ENCODE measurements at places on chromosomes 7 and 10. TPM values are rescaled to one million over a fixed set of nuclear protein-coding genes. Genes with fewer than 3 reads are reported as not detected.
A peak's percentile ranks its signal among the peaks of the same experiment; 100 is the strongest.

The CRTAC1 gene
- total RNA-seq, result not detected

The ASAH2 gene
- 4.3 TPM for total RNA-seq

The RBP3 gene
- not detected for total RNA-seq

The AKR1C2 gene
- total RNA-seq, result not detected

The VENTX gene
- not detected for total RNA-seq

DNA sequence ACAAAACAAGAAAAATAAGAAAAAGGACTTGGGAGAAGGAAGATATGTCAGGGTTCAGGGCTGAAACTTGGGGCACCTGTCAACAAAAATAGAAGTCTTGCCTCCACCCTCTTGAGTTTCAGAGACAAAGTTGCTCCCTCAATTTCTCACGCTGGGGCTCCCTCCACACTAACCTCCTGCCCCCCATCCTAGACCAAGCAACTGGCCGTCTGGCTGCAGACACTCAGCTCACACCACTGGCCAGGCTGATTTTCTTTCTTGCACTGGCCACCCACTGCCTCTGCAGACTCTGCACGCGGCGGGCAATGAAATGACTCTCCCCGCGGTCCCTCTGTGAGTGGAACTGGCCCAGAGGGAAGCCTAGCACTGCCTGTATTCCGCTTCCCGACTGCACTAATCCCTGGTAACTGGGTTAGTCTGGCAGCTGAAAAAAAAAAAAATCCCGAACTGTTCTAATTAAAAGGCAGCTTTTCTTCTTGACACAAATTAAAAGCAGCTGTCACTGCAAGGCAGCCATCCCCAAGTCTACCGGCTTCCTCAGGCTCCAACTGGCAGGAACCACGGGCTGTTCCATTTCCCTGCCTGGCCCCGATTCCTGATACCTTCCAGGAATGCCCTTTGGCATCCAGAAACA lies 83.5 kb downstream of the SPDYE5 start:
- no peak overlapping the region for H3K27ac ChIP-seq
- H3K4me1 ChIP-seq, result no peaks in the 10 kb centered on the region
- H3K27me3 ChIP-seq, result no peaks in the 10 kb centered on the region
- no peaks in the 10 kb centered on the region for H3K36me3 ChIP-seq

GRCh38 chr7:37657816-37658215 lies 25.8 kb upstream of the GPR141 start:
- peaks cover 8% of the 10 kb centered on the region for H3K27me3 ChIP-seq
- H3K27ac ChIP-seq, result peak overlapping the region; percentile 3
- no peaks in the 10 kb centered on the region for H3K36me3 ChIP-seq
- H3K4me3 ChIP-seq, result peak overlapping the region; percentile 23
- no peak for DNase-seq

DNA sequence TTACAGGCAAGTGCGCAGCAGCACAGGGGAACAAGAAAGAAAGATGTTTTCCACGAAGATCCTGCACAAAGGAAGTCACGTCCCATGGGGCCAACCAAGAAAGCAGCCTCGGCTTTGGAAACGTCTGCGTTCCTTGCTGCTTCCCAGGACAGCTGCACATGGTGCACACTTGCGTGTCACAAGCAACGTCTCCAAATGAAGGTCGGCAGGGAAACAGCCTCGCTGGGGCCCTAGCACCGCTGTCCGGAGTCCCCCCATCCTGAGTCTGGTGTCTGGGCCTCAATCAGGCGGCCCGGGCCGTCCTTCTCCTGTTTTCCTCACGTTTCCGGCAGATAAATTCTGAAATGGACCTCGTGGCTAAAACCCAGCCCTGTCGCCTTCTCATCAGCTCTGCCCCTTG lies 206.2 kb downstream of the DIP2C start:
- no peak overlapping the region for H3K4me3 ChIP-seq
- H3K27ac ChIP-seq, result no peak overlapping the region
- H3K4me1 ChIP-seq, result peaks cover 28% of the 10 kb centered on the region

DNA sequence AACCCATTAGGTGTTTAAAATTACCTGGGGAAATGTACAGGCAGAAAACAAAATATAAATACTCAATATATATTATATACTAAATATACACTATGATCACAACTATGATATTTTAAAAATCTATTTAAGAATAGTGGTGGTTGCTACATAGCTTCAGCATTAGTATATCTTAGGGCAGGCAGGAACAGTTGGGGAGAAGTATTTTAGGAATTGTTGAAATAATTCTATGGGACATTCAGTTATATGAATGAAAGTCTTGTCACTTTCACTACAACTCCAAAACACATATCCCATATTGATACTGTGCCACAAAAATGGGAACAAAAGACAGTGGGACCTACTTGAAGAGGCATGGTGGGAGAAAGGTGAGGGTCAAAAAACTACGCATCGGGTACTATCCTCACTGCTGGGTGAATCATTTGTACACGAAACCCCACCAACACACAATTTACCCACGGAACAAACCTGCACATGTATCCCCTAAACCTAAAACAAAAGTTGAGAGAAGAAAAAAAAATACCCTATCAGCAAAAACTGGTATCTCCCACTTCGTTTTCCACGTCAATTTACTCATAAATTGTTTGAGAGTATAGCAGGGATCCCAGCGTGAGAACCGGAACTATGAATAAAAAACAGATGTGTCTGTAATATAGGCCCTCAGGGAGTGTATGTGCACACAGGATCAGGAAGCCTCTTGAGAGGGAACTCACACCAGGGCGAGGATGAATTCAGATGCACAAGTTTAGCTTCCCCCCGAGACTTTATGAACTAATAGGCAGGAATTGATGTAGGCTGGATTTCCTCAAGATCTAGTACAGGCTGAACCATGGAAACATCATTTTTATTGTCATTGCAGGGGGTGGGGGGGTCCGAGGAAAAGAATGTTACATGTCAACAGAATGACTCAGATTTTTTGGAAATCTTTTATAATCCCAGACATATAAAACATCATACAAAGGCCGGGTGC lies 16.2 kb downstream of the SLC16A12 start:
- H3K27ac ChIP-seq, result no peak overlapping the region
- no peaks in the 10 kb centered on the region for H3K36me3 ChIP-seq
- H3K4me1 ChIP-seq, result no peaks in the 10 kb centered on the region

GRCh38 chr10:107436568-107436967 lies 272.1 kb upstream of the SORCS1 start:
- H3K36me3 ChIP-seq, result no peaks in the 10 kb centered on the region
- H3K27me3 ChIP-seq, result no peaks in the 10 kb centered on the region
- no peak overlapping the region for H3K27ac ChIP-seq
- DNase-seq, result no peak
